ENCODE measurements at places on chromosomes 4 and X. TPM values are rescaled to one million over a fixed set of nuclear protein-coding genes. Genes with fewer than 3 reads are reported as not detected.

PRKX gene
- polyA plus RNA-seq, result 19.2 TPM

ATP6AP2 gene
- 79.2 TPM for polyA plus RNA-seq

DMRTC1B gene
- polyA plus RNA-seq, result 11.9 TPM

GK gene
- 10.5 TPM for polyA plus RNA-seq

IQSEC2 gene
- polyA plus RNA-seq, result 19.3 TPM

SPATA4 gene
- polyA plus RNA-seq, result 340 TPM

ZNF674 gene
- polyA plus RNA-seq, result 2.4 TPM

CTAG1B gene
- polyA plus RNA-seq, result 7.1 TPM

ARSH gene
- polyA plus RNA-seq, result not detected

FRMPD4 gene
- polyA plus RNA-seq, result 1.1 TPM

RHOXF1 gene
- polyA plus RNA-seq, result 24.1 TPM

DCAF8L1 gene
- polyA plus RNA-seq, result 1.4 TPM

LINC00632 gene
- polyA plus RNA-seq, result 0.87 TPM

TMPRSS11A gene
- polyA plus RNA-seq, result 0.70 TPM

ZNF280C gene
- 12.5 TPM for polyA plus RNA-seq

C4orf54 gene
- polyA plus RNA-seq, result 0.46 TPM

PNMA3 gene
- 26.2 TPM for polyA plus RNA-seq

RHOXF2 gene
- polyA plus RNA-seq, result 30.0 TPM

NRK gene
- polyA plus RNA-seq, result 3.7 TPM

ABHD18 gene
- polyA plus RNA-seq, result 5.1 TPM

AMBN gene
- 0.21 TPM for polyA plus RNA-seq

RBM10 gene
- polyA plus RNA-seq, result 20.4 TPM

ENPEP gene
- polyA plus RNA-seq, result 1.7 TPM

TMEM35A gene
- polyA plus RNA-seq, result 5.5 TPM

TAB3 gene
- 33.0 TPM for polyA plus RNA-seq

HTN1 gene
- polyA plus RNA-seq, result not detected

ATP2B3 gene
- 0.73 TPM for polyA plus RNA-seq

ATOH1 gene
- not detected for polyA plus RNA-seq

ENAM gene
- 0.38 TPM for polyA plus RNA-seq

TAF7L gene
- 50.0 TPM for polyA plus RNA-seq

ARHGAP36 gene
- 1.2 TPM for polyA plus RNA-seq

GAGE12J gene
- polyA plus RNA-seq, result 14.2 TPM

GABRQ gene
- 2.4 TPM for polyA plus RNA-seq

FGB gene
- 2.7 TPM for polyA plus RNA-seq

P2RY4 gene
- polyA plus RNA-seq, result not detected

REPS2 gene
- 6.7 TPM for polyA plus RNA-seq

GAGE1 gene
- 31.4 TPM for polyA plus RNA-seq

CXorf65 gene
- polyA plus RNA-seq, result 22.9 TPM

AKAP14 gene
- polyA plus RNA-seq, result 63.8 TPM

PCSK1N gene
- polyA plus RNA-seq, result 8.6 TPM

CT55 gene
- 4.5 TPM for polyA plus RNA-seq

All from testis (tissue), 5 donors.